ENCODE measurements at places on chromosomes 13 and 19. TPM values are rescaled to one million over a fixed set of nuclear protein-coding genes. Genes with fewer than 3 reads are reported as not detected.

FLT1 gene
- 15.7 TPM for total RNA-seq

RAB3A gene
- total RNA-seq = 0.76 TPM

SOX1 gene
- total RNA-seq = not detected

LGALS16 gene
- total RNA-seq = not detected

ANKRD24 gene
- 0.13 TPM for total RNA-seq

OR4F17 gene
- not detected for total RNA-seq

URAD gene
- not detected for total RNA-seq

HIF3A gene
- total RNA-seq = 14.8 TPM

GIPC3 gene
- 1.4 TPM for total RNA-seq

ZNF471 gene
- 0.90 TPM for total RNA-seq

TYROBP gene
- total RNA-seq = not detected

KLK3 gene
- not detected for total RNA-seq

SCAMP4 gene
- total RNA-seq = 18.2 TPM

CYP4F8 gene
- total RNA-seq = not detected

DNA sequence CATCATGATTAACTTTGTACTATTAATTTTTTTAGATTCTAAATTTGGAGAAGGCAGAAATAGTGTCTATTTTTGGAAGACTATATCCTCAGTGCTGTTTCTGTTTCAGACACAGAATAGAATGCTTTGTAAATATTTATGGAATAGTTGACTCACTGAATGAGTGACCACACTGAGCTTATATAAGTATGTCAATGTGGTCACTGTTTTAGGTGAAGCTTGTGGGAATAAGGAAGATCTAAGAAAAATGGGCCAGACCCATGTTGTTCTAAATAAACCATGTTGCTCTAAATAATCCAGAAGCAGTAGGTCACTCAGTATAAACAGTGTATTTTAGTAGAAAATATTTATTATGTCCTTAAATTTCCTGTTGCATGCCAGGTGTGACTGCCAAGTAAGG lies 45.5 kb upstream of the DACH1 start:
- DNase-seq = no peak

GRCh38 chr19:751501-752341 lies 809 bp downstream of the MISP start:
- peak; percentile 17 for DNase-seq

GRCh38 chr19:5677580-5677979 lies 2.7 kb downstream of the MICOS13 start:
- DNase-seq = no peak

- DNase-seq = peak; percentile 99
Measured at GRCh38 chr13:30898678-30899241, 7.3 kb upstream of the MEDAG start.

GRCh38 chr19:7914598-7915045 lies at the start of gene TGFBR3L:
TSS of gene TGFBR3L (plus strand) at chr19:7914830.
- no peak for DNase-seq

DNA sequence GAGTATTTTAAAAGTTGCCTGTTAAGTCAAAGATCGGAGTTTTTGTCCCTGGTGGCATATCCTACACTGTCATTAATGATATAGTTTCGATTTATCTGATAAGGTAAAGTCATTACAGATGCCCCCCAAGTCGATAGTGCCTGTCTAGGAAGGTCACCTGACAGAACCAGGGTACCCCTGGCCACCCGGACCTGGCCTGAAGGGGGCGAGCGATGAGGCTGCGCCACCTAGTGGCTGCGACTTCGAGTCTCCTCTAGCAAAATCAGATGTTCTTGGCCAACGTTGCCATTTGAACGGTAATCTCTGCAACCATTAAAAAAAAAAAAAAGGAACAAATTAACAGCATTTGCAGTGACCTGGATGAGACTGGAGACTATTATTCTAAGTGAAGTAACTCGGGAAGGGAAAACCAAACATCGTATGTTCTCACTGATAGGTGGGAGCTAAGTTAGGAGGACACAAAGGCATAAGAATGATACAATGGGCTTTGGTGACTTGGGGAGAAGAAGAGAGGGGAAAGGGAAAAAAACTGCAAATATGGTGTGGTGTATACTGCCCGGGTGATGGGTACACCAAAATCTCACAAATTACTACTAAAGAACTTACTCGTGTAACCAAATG lies 565.1 kb downstream of the LIG4 start:
- peak; percentile 73 for DNase-seq

GRCh38 chr19:9939301-9939913 lies 3.1 kb upstream of the OLFM2 start:
- peak; percentile 9 for DNase-seq

- no peak for DNase-seq
Measured at GRCh38 chr19:3970313-3970807, 539 bp downstream of the DAPK3 start.

- DNase-seq = no peak
Measured at GRCh38 chr13:73740666-73741065, 393.5 kb downstream of the KLF12 start.

GRCh38 chr19:51076631-51077213 lies 6.0 kb downstream of the KLK14 start:
- DNase-seq = no peak

DNA sequence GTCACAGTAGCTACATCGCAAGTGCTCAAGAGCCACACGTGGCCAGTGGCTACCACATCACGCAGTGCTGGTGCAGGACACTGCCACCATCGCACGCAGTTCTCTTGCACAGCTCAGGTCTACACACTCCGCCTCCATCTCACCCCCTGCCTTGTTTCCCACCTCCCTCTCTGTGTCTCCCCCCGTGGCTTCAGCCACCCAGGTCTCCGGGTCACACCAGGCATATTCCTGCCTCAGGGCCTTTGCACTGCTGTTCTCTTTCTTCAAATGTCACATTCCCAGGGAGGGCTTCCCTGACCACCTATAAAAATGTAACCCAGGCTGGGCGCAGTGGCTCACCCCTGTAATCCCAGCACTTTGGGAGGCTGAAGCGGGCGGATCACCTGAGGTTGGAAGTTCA lies 10.6 kb downstream of the CCDC8 start:
- no peak for DNase-seq

DNA sequence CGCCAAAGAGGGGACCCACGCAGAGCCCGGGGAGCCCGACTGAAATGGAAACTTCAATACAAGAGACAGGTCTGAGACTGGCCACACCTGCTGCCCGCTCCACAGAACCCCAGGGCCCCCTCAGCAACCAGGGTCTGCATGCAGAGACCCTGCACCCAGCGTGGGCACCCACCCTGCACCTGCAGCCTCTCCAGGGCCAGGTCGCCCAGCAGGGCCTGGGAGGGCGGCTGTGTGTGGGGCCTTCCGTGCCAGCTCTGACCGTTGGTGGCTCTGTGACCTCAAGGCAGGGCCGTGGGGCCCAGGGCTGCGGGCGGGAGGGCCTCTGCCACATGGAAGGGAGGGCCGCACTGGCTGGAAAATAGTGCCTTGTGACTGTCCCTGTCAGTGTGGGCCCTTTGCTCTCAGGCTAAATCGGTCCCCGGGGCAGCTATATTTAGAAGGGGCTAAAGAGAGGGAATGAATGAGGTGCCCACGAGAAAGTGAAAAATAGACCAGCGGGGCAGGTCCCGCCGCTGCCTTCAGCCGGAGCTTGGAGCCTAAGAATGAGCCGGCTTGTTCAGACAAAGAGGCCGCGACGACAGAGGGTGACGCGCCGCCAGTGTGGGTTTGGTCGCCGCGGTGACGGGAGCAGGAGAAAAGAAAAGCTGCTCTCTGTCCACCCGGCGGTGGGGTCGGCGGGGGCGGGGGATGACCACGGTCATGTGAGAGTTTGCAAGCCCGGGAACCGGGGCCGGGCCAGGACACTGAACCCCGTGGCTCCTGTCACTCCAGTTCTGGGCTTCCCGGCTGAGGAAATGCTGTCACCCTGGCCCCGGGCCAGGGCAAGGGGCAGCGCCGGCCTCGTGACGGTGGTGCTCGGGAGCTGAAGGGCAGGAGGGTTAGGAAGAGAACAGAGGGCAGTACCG lies 70.5 kb downstream of the GADD45B start:
- DNase-seq = peak; percentile 92

- peak; percentile 89 for DNase-seq
Measured at GRCh38 chr13:39655569-39656324, at the start of gene COG6. TSS of gene COG6 (plus strand) at chr13:39655662. CDS start at chr13:39655727, 65 bp downstream.

GRCh38 chr19:45097776-45098520 lies 5.0 kb downstream of the PPP1R37 start:
- peak; percentile 79 for DNase-seq

GRCh38 chr19:55606471-55606787 lies 982 bp downstream of the ZNF865 start:
- no peak for DNase-seq

DNA sequence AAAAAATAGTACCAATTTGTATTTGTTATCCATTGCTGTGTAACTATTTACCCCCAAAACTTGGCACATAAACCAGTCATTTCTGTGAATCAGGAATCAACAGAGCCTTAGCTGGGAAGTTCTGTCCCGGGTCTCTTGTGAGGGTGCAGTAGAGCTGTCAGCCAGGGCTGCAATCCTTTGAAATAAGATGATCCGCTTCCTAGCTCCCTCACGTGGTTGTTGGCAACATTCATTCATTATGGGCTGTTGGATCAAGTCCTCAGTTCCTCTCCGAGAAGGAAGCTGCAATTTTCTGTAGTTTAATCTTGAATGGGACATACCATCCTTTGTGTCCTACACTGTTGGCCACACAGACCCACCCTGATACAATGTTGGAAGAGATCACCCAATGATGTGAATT lies 277.2 kb downstream of the SUCLA2 start:
- DNase-seq = no peak

- DNase-seq = no peak
Measured at GRCh38 chr13:31719214-31719613, 20.1 kb upstream of the RXFP2 start.

DNA sequence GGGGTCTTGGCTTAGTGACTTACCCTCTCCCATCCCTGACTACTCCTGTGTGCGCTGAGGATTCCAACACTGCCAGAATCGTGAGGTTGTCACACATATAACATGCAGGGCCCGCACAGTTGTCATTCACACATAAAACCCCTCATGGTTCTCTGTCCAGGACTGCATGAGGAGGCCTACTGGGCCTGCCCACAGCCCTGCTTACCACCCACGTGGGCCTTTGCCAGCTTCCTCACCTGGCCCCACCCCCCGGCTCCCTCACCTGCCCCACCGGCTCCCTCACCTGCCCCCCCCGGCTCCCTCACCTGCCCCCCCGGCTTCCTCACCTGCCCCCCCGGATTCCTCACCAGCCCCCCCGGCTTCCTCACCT lies 197.2 kb downstream of the TEX29 start:
- no peak for DNase-seq

- DNase-seq = no peak
Measured at GRCh38 chr13:111957913-111958450, 109.0 kb upstream of the SOX1 start.

- DNase-seq = no peak
Measured at GRCh38 chr13:82758044-82758443, 1124.2 kb downstream of the SLITRK1 start.

DNA sequence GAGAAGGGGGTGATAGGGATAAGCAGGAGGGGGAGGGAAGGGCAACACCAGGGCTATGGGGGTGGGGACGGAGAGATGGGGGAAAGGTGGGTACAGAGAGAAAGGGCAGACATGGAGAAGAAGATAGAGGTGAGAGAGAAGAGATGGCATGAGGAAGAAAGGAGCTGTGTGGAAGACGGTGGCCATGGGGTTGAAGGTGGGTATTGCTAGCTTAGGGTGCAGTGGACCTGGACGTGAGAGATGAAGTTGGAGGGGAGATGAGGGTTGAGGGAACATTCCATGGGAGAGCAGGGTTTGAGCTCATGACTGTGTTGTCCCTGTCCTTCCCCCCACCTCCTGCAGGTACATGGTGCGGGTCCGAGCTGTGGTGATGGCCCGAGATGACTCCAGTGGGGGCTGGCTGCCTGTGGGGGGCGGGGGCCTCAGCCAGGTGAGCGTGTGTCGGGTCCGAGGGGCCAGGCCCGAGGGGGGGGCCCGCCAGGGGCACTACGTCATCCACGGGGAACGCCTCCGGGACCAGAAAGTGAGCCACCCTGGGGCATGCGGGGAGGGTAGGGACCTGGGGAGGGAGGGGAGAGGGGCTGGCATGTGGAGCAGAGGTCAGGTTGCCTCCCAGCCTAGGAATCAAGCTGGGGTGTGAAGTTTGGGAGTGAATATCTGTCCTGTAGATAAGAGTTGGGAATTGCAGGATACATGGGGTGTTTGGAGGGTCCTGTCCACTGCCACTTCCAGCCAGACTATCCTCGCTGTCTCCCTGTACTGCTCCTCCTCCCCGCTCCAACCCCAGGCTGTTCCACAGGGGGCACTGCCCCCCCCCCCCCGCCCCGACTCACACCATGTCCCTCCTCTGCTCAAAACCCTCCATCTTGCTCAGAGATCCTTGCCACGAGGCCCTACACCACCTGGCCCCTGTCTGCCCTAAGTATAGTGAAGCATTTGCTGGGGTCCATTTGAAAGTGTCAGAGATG lies 1.7 kb downstream of the SPRED3 start:
- DNase-seq = no peak

- no peak for DNase-seq
Measured at GRCh38 chr19:58368561-58369360, 6.2 kb upstream of the ZNF497 start.

DNA sequence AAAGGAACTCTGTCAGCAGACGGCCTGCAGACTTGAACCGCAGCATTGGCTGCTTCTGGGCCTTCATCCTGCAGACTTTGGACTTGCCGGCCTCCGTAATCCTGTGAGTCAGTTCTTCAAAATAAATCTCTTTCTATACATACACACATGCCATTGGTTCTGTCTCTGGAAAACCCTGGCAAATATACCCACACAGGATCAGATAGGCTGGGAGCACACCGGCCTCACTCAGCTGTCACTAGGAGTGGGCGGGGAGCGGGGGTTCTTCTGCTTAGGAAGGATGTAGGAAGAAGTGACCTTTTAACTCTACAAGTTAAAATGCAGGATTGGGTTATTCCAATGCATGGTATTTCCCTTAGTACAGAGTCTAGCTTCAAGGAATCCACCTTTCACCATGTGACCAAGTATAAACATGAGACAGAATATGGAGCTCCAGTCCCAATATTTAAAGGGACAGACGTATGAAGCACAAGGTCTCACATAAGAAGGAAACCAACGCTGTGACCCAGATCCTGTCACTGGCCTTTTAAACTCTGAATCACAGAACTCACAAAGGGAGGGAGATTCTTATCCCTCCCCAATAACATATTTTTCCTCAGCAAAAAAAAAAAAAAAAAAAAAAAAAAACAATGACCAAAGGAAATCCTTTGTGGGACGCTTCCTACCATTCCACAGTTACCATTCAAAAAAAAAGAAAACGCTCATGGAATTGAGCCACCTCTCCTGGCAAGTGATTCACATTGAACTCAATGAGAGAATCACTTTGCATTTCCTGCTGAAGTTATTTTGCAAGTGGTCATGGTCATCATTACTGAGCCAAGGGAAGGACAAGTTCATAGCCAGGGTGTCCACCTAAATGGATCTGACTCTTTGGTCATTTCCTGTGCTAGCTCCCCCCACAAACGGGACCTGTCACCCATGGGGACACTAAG lies 352.9 kb downstream of the FOXO1 start:
- peak; percentile 96 for DNase-seq

- DNase-seq = no peak
Measured at GRCh38 chr19:41205995-41206394, 13.0 kb downstream of the CYP2S1 start.

- no peak for DNase-seq
Measured at GRCh38 chr13:81846771-81847170, 1505.8 kb upstream of the SPRY2 start.

GRCh38 chr13:44052780-44053184 lies 173.1 kb downstream of the LACC1 start:
- no peak for DNase-seq

All from dermis microvascular lymphatic vessel endothelial cell (primary cell).